ENCODE measurements at places on chromosomes 4 and X. TPM values are rescaled to one million over a fixed set of nuclear protein-coding genes. Genes with fewer than 3 reads are reported as not detected.
A peak's percentile ranks its signal among the peaks of the same experiment; 100 is the strongest.

The TMEM144 gene
- 10.0 TPM for total RNA-seq

DNA sequence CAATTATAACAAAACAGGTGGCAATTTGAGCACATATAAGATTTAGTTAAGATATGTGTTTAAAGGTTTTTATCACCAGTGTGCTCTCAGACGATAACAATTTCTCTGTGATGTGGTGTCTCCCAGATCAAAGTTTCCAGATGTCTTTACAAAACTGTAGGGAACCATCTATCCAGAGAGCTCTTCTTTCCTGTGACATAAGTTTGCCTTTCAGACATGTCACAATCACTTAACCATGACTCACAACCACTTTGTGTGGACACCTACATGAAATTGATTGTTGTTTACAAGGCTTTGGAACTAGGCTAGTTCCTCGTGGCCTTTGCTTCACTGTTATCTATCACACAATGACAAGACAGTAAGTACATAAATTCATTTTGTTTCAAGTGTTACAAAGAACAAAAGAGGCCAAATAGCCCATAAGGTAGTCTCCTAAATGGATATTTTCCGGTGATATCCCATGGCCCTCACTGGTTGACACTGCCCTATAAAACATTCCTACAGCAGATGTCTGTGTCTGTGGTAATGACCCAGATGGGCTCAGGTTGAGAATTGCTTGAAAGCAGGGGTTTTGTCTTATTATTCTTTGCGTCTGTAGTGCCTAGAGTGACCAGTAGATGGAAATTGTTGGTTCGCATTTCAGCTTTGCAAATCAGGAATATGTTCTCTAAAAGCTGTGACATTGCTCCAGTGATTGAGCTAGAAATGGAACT lies 297.8 kb upstream of the FAM241A start:
- H3K4me1 ChIP-seq, result no peaks in the 10 kb centered on the region
- DNase-seq, result no peak
- no peaks in the 10 kb centered on the region for H3K36me3 ChIP-seq
- H3K4me3 ChIP-seq, result no peak overlapping the region
- no peaks in the 10 kb centered on the region for H3K27me3 ChIP-seq

DNA sequence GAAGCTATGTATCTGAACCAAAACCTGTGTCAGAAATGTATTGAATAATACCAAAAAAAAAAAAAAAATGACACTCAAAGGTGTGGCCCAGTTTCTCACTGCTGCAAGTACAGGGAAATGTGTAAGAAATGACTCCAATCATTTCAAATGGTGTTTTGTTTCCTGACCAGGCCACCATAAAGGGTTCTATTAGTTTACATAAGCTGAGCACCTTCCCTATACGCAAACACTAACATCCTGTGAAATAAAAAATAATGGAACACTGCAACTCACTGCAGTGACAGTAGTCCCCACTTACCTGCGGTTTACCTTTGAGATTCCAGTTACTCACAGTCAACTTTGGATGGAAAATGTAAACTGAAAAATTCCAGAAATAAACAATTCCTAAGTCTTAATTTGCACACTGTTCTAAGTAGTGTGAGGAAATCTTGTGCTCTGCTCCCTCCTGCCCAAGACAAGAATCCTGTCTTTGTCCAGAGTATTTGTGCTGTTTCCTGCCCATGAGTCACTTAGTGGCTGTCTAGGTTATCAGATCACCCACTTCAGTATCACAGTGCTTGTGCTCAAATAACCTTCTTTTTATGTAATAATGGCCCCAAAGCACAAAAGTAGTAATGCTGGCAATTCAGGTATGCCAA lies 265.3 kb downstream of the RCHY1 start:
- H3K27me3 ChIP-seq, result no peaks in the 10 kb centered on the region
- H3K36me3 ChIP-seq, result no peaks in the 10 kb centered on the region
- H3K4me1 ChIP-seq, result peaks cover 9% of the 10 kb centered on the region
- no peak overlapping the region for H3K27ac ChIP-seq
- no peak for DNase-seq

The IRAK1 gene
- 34.2 TPM for total RNA-seq

The CFAP99 gene
- not detected for total RNA-seq

The FAM47C gene
- not detected for total RNA-seq

The SFRP2 gene
- 64.8 TPM for total RNA-seq

- H3K4me1 ChIP-seq, result no peaks in the 10 kb centered on the region
- no peak overlapping the region for H3K4me3 ChIP-seq
- no peaks in the 10 kb centered on the region for H3K27me3 ChIP-seq
These were observed 23.8 kb upstream of the CYP4V2 start for GRCh38 chr4:186167605-186168004.

DNA sequence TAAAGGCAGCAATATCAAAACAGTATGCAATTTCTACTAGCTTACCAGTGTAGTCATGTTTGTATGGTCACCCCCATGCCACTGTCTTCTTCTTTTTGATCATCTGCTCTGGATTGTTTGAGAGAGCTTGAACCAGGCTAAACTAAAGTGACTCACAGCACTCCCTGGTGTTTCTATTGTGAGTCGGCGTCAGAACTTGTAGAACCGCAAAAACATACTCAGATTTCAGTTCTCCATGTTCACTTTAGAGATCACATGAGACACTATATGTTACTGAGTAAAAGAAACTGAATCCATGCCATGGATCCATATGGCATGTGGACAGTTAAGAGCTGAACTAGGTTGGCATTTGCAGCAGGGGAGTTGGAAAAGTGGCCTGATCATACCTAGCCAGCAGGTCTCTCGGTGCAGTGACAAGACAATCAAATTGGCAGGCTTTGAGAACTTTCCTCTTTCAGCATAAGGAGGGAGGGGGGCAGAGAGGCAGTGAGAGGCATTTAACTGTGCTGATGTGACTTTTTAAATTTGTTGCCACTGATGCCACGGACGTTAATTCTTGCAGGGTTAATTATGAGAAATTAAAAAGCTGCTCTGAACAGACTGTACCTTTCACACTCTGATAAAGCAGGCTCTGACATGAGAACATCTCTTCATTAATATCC lies 88.4 kb downstream of the AFF2 start:
- no peak for DNase-seq
- no peak overlapping the region for H3K27ac ChIP-seq
- H3K4me1 ChIP-seq, result no peaks in the 10 kb centered on the region
- no peaks in the 10 kb centered on the region for H3K36me3 ChIP-seq

- H3K4me3 ChIP-seq, result no peak overlapping the region
- H3K27ac ChIP-seq, result no peak overlapping the region
- no peaks in the 10 kb centered on the region for H3K36me3 ChIP-seq
- H3K27me3 ChIP-seq, result no peaks in the 10 kb centered on the region
- no peak for DNase-seq
- no peaks in the 10 kb centered on the region for H3K4me1 ChIP-seq
These were observed 558.5 kb downstream of the IL15 start for GRCh38 chr4:142194905-142195304.

GRCh38 chr4:23923840-23924239 lies 34.0 kb upstream of the PPARGC1A start:
- H3K27ac ChIP-seq, result no peak overlapping the region
- no peaks in the 10 kb centered on the region for H3K27me3 ChIP-seq
- no peak overlapping the region for H3K4me3 ChIP-seq

DNA sequence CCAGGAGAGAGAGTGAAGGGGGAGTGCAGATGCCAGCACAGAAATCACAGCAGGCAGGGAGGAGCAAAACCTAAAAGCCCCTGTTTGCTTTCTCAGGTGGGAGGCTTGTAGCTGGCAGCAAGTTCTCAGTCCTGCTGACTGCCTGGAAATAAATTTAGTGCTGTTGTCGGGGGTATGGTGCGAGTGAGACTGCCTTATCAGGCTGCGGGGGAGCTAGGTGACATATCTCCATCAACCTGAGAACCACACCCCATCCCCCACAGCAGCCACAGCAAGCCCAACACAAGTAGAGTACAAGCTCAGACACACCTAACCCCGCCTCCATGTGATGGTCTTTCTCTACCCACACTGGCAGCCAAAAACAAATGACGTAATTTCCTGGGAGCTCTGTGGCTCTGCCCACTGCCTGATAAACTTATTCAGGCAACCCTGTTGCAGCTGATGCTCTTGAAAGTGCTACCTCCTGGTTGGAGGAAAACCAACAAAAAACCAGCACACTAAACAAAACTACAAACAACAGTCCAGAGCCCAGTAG lies 953.4 kb upstream of the NDST4 start:
- H3K4me1 ChIP-seq, result no peaks in the 10 kb centered on the region
- no peak for DNase-seq
- H3K4me3 ChIP-seq, result no peak overlapping the region
- no peaks in the 10 kb centered on the region for H3K27me3 ChIP-seq
- H3K36me3 ChIP-seq, result no peaks in the 10 kb centered on the region

- peaks cover 9% of the 10 kb centered on the region for H3K4me1 ChIP-seq
- H3K27ac ChIP-seq, result peak within 1 kb of the TSS; percentile 76
- no peaks in the 10 kb centered on the region for H3K36me3 ChIP-seq
- H3K27me3 ChIP-seq, result peaks cover 40% of the 10 kb centered on the region
- peak within 1 kb of the TSS; percentile 71 for H3K4me3 ChIP-seq
These were observed at the start of gene SLIT2 for GRCh38 chr4:20251796-20252655. Gene SLIT2 (plus strand): TSS chr4:20251905. CDS start chr4:20253816, 1,911 bp downstream.

The SH3BGRL gene
- total RNA-seq, result 452 TPM

GRCh38 chr4:11471618-11472017 lies 42.9 kb upstream of the HS3ST1 start:
- no peaks in the 10 kb centered on the region for H3K36me3 ChIP-seq
- H3K4me3 ChIP-seq, result no peak overlapping the region
- no peak overlapping the region for H3K27ac ChIP-seq
- DNase-seq, result peak; percentile 68
- no peaks in the 10 kb centered on the region for H3K4me1 ChIP-seq
- no peaks in the 10 kb centered on the region for H3K27me3 ChIP-seq

DNA sequence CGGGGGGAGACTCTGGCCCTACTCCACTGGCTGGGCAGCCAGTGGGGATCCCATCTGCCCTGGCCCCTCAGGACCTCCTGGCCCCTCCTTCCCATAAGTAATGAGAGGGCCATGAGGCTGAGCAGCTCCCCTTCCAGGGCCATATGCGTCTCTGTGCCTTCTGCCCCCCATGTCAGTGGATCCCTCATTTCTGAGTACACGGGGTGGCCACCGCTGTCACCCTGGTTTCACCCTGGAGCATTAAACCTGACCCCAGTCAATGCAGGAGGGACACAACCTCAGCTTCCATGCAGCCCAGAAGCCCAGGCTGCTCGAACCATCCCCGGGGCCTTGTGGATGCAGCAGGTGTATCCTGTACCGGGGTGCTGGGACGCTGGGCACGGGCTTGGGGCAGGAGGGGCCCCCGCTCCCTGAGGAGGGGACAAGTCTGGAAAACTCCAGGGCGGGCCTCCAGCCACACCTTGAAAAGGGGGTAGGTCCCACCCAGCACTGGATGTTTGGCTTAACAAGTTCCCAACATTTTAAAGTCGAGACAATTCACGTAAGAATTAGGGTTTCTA lies 24.2 kb downstream of the ATP5ME start:
- H3K4me1 ChIP-seq, result no peaks in the 10 kb centered on the region
- peaks cover 30% of the 10 kb centered on the region for H3K27me3 ChIP-seq
- no peak overlapping the region for H3K27ac ChIP-seq
- DNase-seq, result no peak
- no peaks in the 10 kb centered on the region for H3K36me3 ChIP-seq

DNA sequence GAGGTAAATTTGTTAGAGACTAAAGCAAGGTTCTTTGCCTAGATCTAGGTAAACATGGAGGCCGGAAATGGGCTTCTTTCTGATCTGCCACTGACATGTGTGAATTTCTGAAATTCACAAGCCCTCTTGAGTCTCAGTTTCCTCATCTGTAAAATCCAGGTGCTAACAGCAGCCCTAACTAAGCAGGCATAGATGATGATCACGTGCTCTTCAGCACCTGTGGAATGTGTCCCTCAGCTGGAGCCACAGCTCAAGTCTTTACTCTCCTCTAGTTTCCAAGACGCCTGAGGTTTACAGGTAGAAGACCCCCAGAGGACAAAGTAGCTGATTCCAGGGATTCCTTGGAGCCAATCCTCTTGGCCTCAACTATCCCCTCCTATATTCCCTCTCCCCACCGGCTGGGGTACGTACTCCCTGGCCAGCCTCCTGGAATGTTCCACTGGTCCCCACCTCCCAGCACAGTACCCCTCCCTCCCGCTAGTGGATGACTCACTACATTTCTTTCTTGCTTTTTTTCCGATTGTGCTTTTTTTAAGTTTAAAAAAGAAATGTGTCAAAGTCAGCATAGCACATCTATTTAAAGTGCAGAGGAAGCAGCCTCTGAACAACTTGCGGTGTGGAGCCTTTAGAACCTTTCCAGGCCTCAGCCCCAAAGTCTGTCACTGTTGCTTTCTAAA lies 98.4 kb downstream of the PHKA2 start:
- peak; percentile 54 for DNase-seq
- H3K27me3 ChIP-seq, result no peaks in the 10 kb centered on the region
- no peaks in the 10 kb centered on the region for H3K4me1 ChIP-seq
- peak overlapping the region; percentile 69 for H3K27ac ChIP-seq
- no peaks in the 10 kb centered on the region for H3K36me3 ChIP-seq
- H3K4me3 ChIP-seq, result peak overlapping the region; percentile 29

DNA sequence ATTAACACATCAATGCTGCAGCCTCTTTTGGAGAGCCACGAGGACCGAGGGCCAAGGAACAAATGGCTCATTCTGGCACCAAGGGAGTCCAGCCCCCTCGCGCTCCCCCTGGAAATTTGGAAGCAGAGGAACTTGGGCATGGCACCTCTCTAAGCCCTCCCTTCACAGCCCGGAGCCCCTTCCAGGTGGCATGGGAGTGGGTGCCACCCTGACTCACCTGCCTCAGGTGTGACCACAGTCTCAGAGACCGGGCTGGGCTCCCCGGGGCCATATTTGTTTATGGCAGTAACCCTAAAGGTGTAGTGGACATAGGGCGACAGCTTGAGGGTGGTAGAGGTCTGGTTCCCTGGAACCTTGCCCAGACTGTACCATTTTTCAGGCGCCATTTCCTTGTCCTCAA lies 18.8 kb downstream of the L1CAM start:
- H3K4me3 ChIP-seq, result no peak overlapping the region
- DNase-seq, result no peak
- H3K4me1 ChIP-seq, result no peaks in the 10 kb centered on the region
- no peaks in the 10 kb centered on the region for H3K36me3 ChIP-seq
- H3K27me3 ChIP-seq, result no peaks in the 10 kb centered on the region

The TSPAN7 gene
- 21.0 TPM for total RNA-seq

DNA sequence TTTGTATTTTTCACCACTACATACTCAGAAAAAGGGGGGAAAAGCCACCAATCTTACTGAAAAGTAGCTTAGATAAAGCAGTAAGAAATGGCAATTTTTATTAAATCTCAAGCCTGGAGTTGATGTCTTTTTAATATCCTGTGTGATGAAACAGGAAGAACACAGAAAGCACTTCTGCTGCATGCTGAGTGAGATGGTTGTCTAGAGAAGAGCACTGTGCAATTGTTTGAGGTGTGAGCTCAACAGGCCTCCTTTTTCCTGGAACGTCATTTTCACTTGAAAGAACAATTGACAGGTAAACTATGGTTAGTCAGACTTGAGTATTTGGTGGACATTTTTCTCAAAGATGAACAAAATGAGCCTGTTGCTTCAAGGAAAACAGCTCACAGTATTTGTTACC lies 73.9 kb downstream of the RTL5 start:
- no peak for DNase-seq
- H3K27ac ChIP-seq, result no peak overlapping the region
- H3K4me3 ChIP-seq, result no peak overlapping the region
